ENCODE measurements at places on chromosomes 2 and 18.

DNA sequence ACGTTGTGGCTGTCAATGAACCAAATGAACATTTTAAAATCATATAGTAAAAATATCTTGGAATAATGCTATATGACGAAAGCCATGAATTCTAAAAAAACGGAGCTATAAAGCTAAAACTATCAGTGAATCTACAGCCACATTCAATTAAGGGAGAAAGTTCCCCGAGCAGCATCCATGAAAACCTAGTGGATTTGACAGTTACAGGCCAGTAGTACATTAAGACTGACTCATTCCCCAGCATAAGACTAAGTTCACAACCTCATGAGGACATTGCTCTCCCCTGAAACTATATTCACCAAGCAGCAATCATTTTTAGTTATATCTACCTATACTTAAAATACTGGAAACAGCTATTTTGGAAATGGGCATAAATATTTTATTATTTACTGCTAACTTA lies 36.6 kb downstream of the KIDINS220 start:
- no peak for DNase-seq

GRCh38 chr2:159471340-159471739 lies 145.0 kb downstream of the BAZ2B start:
- no peak for DNase-seq

- no peak for DNase-seq
Observed at GRCh38 chr2:193900292-193900691, 1705.6 kb upstream of the TMEFF2 start.

GRCh38 chr2:22604136-22604535 lies 780.8 kb upstream of the KLHL29 start:
- no peak for DNase-seq

- DNase-seq: no peak
Observed at GRCh38 chr18:49185623-49186022, 234.9 kb upstream of the SMAD7 start.

- DNase-seq: no peak
Observed at GRCh38 chr2:76194031-76194775, 483.5 kb upstream of the GCFC2 start.

DNA sequence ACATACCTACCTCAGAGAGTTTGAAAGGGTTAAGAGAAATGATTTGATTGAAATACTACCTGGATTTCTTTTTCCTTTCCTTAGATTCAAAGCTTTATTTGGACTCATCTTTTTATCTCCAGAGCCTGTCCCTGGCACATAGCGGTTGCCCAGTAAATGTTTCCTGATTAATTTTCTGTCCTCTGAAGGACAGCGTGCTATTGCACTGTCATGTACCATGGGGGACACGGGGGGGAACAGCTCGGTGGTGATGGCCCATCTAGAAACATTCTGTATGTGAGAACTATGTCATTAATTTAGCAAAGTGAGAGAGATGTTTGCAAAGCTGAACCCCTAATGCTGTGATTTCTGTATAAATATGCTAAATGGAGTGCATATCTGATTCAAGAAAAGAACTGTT lies 26.4 kb upstream of the CABYR start:
- DNase-seq: no peak

DNA sequence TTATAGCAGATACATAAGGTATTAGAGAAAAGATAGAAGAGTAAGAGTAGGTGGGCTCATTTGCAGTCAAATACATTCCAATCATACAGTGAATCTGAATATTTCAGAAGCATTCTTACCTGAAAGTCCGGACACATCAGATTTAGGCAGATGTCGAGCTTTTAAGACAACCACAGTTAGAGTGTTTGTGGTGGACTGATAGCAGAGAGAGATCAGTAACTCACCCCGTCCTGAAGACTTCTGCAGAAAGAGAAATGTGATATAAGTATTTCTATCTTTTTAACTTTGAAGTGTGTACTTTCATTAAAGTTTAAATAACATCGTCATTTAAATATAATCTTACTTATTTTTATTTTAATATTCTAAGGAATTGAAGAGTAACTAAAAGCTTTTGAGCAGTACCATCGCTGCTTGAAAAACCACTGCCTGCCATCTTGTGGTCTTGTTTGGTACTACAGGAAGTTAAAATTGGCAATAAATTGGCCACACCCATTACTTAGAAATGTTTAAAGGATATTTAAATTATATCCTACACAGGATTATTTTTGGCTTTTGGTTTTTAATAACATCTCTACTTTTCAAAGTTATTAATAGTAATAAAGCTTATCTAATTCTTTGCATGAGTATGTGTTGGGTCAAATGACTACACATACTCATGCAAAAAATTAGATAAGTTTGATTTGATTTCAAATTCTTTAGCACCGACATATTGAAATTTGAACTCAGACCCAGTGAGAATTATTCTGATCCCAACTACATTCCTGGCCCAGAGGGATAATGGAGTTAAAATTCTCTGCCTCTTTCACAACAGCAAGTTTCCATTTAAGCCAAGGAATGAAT lies 5.5 kb downstream of the SYT4 start:
- peak; percentile 26 for DNase-seq

GRCh38 chr2:164954954-164955701 lies at the start of gene SLC38A11:
Gene SLC38A11 (minus strand): TSS chr2:164955525. CDS start chr2:164955247, 278 bp downstream.
- no peak for DNase-seq

- DNase-seq: no peak
Observed at GRCh38 chr2:62741127-62741526, 35.6 kb downstream of the EHBP1 start.

- no peak for DNase-seq
Observed at GRCh38 chr2:107633580-107634147, 193.0 kb upstream of the RGPD4 start.

GRCh38 chr2:176744146-176744545 lies 468.4 kb upstream of the HNRNPA3 start:
- no peak for DNase-seq

- DNase-seq: no peak
Observed at GRCh38 chr2:59726228-59727120, 827.0 kb downstream of the BCL11A start.

DNA sequence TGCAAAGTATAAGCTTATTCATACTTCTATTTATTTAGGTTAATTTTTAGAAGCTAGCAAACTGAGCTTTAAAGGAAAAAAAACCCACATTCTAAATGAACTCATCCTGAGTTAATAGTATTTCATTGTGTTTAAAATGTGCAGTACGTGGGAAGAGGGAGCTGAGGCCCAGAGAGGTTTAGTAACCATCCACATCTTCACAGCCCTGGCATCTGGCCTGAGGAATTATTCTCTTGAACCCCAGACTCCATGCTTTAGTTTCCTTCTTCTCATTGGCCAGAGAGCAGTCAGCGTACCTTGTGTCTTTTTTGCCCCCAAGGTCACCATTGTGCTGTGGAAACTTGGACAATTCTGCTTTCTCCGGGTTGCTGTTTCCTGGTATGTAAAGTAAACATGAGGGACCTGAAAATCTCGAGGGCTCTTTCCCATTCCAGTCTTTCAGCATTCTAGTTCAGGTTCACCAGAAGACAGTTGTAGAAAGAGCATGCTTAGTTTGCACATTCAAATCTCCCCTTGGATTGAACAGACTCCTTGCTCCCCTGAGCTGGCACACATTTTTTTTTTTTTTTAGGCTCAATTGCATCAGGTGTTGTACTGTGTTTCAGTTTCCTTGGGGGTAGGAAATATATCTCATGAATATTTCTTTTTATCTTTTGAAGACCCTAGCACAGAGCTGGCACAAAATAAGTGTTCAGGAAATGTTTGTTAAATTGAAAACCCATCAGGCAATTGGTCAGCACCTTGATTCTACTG lies 81.4 kb downstream of the MYCN start:
- DNase-seq: no peak

DNA sequence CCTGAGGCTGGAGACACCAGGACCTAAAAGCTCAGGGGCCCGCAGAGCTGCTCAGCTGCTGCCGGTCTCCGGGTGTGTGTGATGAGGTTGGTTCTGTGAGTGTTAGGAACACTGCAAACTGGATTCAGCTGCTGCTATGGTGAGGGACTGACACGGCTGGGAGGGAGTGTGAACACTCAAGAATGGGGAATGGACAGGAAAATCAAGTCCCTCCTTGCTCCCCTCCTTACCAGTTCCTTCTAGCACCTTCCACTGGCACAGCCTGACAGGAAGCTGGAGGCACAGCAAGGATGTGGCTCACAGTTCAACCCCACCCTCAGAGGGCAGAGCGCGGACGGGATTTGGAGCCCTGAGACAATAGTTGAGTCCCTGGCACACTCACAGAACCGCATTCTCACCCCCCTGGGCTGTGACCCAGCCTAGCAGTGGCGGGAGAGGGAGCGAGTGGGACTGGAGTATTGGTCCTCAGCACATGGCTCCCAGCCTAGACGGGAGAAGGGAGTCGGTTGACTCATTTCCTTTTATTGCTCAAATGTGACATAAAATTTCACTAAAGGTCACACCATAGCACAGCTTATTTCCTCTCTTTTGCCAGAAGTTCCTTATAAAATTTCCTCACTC lies 42.5 kb downstream of the LRRC30 start:
- no peak for DNase-seq

- no peak for DNase-seq
Observed at GRCh38 chr2:1051075-1051474, 100.4 kb downstream of the SNTG2 start.

- peak; percentile 52 for DNase-seq
Observed at GRCh38 chr2:36663851-36664695, 32.4 kb upstream of the VIT start.

- no peak for DNase-seq
Observed at GRCh38 chr18:56541793-56542192, 96.6 kb downstream of the TXNL1 start.

- DNase-seq: no peak
Observed at GRCh38 chr2:152406119-152406835, 71.3 kb downstream of the FMNL2 start.

DNA sequence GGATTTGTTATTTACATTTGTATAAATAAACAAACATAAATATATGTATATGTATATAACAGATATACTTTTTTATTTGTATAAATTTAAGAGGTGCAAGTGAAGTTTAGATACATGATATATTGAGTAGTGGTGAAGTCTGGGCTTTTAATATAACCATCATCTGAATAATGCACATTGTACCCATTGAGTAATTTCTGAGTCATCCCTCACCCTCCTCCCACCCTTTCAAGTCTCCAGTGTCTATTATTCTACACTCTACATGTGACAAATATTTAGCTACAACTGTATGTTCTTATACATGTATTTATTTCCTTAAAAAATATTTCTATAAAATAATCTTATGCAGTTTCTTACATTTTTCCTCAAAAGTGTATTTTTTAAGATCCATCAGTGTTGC lies 358.7 kb upstream of the TFPI start:
- DNase-seq: no peak

DNA sequence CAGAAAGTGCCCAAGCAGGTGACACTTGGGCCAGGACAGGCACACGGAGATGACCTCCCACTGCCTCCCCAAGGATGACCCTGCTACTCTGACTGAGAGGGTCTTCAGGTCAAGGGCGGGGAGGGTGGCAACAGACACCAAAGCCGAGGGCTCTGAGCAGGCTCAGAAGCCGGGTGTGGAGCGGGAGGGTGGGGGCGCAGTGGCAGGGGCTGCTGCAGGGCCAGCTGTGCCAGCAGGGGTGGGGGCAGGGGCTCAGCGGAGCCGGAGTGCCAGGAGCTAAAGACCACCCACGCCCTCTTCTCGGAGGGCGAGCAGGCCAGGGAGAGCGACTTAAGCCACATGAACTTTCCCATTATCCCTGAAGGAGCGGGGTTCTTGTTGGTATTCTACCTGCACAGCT lies 93.3 kb upstream of the MBOAT2 start:
- no peak for DNase-seq

GRCh38 chr2:871926-872680 lies 78.5 kb upstream of the SNTG2 start:
- DNase-seq: no peak

- DNase-seq: no peak
Observed at GRCh38 chr2:3334392-3335345, 42.9 kb downstream of the EIPR1 start.

DNA sequence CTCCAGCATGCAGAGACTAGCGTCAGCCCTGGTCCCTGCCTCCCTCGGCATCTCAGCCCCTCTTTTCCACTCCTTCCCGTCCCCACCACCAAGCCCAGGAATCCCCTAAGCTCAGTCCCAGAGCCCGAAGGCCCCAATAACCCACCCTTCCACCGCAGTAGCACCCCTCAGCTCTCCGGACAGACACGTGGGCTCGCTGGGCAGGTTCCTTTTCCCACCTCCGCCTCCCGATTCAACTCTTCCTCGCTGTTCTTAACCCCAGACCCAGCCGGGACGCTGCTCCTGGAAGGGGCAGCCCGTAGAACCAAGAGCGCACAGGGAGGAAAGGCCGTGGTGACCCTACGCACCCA lies 1.4 kb downstream of the IHH start:
- DNase-seq: no peak

- no peak for DNase-seq
Observed at GRCh38 chr18:69945220-69946114, 2.2 kb downstream of the CD226 start.

GRCh38 chr18:22088996-22089640 lies 80.3 kb upstream of the GATA6 start:
- DNase-seq: no peak

DNA sequence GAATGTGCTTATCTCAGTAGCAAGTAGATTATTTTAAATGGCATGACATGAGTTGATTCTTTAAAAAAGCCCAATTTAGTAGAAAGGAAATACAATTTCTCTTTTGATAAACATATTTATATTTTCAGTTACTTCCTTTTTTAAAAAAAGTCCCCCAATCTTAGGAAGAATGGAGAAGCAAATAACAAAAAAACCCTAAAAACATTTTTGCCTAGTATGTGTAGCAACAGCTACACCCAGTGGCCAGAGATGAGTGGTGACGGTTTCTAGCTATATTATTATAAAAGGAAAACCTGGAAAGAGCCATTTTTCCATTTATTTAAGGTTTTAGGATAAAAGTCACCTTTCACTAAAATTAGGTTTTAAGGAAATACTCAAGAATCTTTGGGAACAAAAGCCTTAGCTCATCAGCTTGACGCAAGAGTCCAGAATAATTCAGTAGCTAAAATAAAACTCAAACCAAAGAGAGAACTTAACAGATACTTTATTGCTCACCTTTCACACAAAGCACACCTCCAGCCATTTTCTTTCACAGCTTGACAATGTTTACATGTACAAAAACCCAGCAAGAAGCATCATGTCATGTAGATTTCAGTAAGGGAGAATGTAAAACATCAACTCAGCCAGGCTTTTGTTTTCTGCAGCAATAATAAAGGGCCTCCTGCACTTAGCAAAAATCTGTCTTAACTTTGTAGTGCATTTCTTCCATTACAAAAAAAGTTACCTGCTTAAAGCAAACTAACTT lies 15.7 kb downstream of the FAM98A start:
- DNase-seq: peak; percentile 54

- DNase-seq: peak; percentile 58
Observed at GRCh38 chr2:143263066-143263625, 133.9 kb downstream of the ARHGAP15 start.

- DNase-seq: no peak
Observed at GRCh38 chr2:76288146-76288545, 577.4 kb upstream of the GCFC2 start.

DNA sequence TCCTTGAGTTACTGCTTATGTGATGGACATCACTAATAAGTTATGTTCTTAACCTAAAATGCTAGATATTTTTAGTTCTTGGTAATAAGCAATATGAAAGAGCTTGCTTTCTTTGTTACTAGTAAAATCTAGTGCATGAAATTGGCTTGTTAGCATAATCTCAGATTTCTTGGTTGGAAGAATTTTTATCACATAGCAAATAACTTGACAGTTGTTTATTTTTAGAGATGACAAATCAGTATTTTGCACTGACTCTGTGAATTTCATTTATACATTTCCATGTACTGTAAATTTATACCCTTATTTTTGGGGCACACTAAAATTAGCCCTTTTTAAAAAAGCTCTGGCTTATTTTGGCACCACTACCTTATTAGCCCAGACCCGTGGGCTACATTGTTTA lies 45.6 kb downstream of the LCLAT1 start:
- no peak for DNase-seq

GRCh38 chr2:16138811-16139662 lies 198.7 kb downstream of the MYCN start:
- no peak for DNase-seq
